Stimulated activated CD4-positive, alpha-beta T cell treated with anti-CD3 and anti-CD28 coated beads, Interleukin-1b, Interleukin-23, amount 100 ng/mL, for 48 hours (primary cell): ENCODE measurements at places on chromosomes 1 and 21.

- no peak for DNase-seq
Observed at GRCh38 chr1:158942490-158942889, 11.1 kb downstream of the PYHIN1 start.

DNA sequence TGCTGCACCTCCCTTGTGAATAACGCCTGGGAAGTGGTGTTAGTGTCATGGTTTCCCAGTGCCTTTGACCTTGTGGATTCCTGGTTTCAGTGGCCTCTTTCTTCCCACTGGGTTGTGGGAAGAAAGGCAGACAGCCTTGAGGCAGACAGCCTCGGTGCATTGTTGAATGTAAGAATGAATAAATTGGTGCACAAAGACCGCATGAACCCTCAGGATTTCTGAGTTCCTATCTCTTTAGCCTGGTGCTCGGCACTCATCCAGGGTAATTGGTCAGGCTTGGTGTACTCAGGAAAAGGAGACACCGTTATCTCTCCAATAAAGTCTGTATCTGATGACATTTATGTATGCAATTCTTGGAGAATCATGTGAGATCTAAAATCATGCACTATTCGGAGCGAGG is 5.1 kb downstream of the ZNF362 start:
- no peak for DNase-seq

DNA sequence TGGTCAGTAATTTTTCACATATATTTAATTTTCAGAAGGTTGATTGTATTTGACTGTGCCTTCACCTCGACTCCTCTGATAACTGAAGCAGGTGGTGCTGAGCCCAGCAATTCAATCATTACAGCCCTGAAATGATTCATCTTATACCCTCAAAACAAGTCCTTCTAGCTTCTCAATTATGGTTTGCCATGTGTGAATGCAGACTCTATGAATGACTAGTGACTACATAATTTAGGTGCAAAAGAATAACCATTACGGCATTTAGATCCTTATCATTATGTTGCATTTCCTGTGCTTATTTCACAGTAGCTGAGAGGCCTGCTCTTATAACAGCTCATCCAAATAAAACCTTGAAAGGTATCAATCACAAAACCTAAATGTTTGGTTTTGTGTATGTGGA is 54.0 kb upstream of the COL11A1 start:
- no peak for DNase-seq

- DNase-seq = no peak
Observed at GRCh38 chr1:62516600-62516999, 79.8 kb downstream of the USP1 start.

DNA sequence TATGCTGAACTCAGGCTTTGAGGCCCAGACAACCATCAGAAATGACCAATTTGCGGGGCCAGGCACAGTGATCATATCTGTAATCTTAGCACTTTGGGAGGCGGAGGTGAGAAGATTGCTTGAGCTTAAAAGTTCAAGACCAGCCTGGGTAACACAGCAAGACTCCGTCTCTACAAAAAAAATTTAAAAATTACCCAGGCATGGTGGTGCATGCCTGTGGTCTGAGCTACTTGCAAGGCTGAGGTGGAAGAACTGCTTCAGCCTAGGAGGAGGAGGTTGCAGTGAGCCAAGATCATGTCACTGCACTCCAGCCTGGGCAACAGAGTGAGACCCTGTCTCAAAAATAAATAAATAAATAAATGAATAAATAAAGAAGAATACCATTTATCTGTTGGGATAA is 156.5 kb downstream of the EIF4G3 start:
- DNase-seq = no peak

- no peak for DNase-seq
Observed at GRCh38 chr1:22318279-22318981, 133.2 kb upstream of the ZBTB40 start.

- DNase-seq = no peak
Observed at GRCh38 chr1:77401384-77401783, 119.6 kb downstream of the AK5 start.

- DNase-seq = no peak
Observed at GRCh38 chr21:18026359-18026758, 207.2 kb upstream of the C21orf91 start.

GRCh38 chr1:52955129-52955970 is 28.3 kb downstream of the SCP2 start:
- no peak for DNase-seq

DNA sequence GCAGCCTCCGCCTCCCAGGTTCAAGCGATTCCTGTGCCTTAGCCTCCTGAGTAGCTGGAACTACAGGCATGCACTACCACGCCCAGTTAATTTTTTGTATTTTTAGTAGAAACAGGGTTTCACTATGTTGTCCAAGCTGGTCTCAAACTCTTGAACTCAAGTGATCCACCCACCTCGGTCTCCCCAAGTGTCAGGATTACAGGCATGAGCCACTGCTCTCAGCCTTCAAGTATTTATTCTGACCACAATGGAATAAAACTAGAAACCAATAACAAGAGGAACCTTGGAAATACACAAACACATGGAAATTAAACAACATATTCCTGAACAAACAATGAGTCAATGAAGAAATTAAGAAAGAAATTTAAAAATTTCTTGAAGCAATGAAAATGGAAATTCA is 32.7 kb upstream of the DR1 start:
- no peak for DNase-seq

DNA sequence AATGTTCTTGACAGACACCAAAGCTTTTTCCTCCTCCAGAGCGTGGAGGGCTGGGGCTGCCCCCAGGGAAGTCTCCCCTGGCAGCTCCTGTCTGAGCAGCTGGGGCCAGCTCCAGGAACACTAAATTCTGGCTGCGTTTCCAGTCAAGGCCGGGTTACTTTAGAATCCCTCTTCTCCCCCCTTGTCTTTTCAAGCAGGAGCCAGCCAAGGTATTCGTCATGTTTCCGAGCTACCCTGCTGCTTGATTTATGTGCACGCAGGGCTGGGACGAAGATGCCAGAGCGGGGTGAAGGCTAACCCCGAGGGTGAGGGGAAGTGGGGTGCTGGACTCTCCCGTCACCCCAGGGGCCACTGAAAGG is 68.1 kb upstream of the ANGPTL1 start:
- DNase-seq = no peak

GRCh38 chr1:48610628-48611542 is 138.9 kb upstream of the SPATA6 start:
- DNase-seq = no peak

DNA sequence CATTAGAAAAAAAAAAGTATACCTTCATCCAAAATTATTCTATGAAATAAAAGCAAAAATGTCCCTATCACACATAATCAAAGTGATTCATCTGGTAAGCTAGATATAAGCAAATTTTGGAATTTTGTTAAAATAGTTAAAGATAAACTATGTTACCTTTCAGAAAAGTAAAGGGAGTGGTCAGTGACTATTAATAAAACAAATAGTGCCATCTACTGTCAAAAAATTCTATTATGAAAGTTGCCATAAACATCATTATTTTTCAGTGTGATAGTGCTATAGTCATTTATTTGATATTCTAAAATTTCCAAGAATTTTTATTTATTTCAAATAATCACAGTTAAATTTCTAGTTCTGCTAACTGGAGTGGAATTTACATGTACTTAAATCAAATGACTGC is 803.7 kb downstream of the KCNT2 start:
- no peak for DNase-seq
